ENCODE measurements at places on chromosomes 12 and 14.

DNA sequence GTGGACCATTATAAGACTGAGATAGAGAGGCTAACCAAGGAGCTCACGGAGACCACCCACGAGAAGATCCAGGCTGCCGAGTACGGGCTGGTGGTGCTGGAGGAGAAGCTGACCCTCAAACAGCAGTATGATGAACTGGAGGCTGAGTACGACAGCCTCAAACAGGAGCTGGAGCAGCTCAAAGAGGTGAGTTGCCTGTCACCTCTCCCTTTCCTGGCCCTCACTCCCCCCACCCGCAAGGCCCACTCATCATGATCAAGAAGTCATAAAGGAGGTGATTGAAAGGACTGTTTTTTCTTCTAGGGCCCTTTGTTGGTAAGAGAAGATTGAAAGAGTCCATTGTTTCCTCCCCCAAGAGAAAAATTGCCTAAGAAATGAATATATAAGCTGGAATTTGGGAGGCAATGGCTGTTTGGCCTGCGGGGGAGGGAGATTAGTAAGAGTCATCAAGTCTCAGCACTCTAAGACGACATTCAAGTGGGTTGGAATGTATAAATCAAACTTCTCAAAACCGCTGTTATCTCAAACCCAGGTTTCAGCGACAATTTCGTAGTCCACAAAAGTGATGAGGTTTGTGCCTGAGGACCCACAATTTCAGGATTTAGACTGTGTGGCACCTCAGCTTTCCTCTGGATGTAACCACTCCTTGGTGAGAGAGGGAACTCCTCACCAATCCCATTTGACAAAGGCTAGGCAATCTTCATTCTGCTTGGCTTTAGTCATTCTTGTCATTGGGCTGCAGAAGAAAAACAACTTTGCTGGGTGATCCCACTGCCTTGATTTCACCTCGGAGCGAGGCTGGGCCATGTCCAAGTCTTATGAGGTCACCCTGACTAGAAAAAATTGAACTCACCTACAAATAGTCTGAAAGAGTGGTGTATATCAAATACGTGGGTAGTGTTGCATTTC lies 966 bp downstream of the BICD1 start:
- DNase-seq = peak; percentile 6

GRCh38 chr12:108854451-108855283 lies 2.7 kb downstream of the SSH1 start:
- DNase-seq = no peak

DNA sequence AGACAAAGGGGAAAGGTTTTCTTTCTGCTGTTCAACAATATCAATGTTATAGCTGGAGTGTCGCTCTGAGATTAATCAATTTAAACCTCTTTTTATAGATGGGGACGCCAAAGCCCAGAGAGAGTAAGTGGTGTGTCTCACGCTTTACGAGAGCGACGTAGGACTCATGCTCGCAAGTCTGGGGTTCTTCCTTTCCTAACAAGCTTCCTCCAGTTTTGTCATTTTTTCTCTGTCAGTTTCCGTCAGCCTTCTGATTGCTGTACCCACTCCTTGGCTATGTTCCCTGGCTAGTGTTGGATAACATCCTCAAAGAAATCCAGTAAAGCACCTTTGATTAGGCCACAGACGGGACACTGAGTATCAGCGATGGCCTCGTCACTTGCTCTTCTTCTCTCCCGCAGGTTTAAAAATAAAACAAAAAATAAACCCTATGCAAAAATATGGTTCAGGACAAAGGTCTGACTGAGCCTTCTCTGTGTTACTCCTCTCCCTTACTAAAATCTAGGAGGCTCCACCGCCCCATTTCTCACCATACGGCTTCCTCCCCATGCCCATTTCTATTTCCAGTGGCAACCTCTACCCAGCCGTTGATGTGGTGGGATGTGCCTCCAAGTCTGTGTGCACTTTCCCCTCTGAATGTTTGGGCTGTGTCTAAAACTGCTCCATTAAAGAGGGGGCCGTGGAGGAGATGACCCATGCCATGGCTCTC lies 172.7 kb upstream of the PARP11 start:
- DNase-seq = no peak

DNA sequence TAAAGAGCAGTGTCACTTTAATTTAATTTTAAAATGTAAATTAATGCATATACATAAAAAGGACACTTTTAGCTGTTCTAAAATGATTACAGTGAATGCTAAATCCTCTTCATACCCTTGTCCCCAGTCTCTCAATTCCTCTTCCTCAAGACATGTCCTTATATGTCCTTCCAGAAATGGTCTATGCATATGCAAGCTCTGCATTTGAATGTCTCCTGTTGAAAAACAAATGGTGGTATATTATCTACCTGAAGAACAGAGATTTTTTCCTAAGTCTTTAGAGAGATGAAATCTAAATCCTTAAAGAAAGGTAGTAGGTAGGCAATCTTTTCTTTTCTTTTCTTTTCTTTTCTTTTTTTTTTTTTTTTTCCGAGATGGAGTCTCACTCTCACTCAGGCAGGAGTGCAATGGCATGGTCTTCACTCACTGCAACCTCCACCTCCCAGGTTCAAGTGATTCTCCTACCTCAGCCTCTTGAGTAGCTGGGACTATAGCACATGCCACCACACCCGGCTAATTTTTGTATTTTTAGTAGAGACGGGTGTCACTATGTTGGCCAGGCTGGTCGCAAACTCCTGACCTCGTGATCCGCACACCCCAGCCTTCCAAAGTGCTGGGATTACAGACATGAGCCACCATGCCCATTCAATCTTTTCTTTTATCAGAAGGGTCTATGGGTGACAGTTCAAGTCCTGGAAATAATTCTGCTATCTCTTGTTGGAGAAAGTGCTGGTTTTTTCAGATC lies 180.5 kb downstream of the PRKCH start:
- DNase-seq = no peak

GRCh38 chr12:38175538-38175937 lies 141.0 kb upstream of the ALG10B start:
- DNase-seq = no peak

DNA sequence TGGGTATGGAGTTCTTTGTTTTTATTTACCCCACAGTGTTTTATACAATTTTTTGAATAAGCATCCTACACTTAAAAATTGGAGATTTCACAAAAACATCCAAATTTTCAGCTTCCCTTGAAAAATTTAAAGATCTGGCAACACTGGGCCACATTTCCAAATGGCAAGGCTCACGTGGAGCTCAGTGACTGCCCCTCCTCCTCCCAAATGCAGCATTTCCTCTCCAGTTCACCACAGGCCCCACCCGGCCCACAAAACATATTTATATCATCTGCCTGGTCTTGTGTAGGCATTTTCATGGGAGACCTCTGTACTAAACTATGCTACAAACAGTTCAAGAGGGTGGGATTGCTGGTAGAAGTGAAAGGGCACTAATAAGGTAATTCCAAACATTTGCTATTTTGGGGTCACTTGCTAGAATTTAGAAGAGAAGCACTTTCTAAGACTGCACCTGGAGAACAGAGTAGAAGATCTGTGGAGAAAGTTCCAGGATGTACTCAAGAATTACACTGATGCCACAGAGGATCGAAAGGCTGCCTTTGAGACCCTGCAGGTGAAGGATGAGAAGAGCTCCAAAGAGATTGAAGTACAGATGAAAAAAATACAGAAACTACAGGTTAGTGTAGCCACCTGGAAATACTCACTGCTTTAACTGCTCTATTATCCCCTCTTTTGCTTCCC lies 7.3 kb downstream of the FKBP11 start:
- no peak for DNase-seq

GRCh38 chr14:44669496-44669895 lies 162.4 kb upstream of the FSCB start:
- DNase-seq = no peak

DNA sequence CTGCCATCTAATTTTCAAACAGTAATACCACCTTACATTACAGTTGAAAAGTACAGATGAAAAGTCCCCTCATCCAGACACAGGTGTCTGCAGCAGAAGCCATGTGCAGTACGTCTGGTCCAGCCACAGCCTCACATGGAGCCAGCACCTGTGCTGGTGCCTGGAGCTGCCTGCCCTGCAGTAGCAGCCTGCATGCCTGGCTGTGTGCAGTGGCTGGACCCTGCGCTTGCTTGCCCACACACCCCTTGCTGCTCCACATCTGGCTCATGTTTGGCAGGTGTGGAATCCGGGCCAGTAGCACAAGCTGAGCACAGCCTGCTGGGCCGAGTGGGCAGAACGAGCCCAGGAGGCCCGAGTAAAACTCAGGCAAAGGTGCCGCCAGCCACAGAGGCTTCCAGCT lies 21.8 kb upstream of the CPM start:
- no peak for DNase-seq

Measured in stimulated activated CD4-positive, alpha-beta T cell treated with anti-CD3 and anti-CD28 coated beads, Interleukin-1b, Interleukin-23, amount 100 ng/mL, for 1 hour (primary cell).